ENCODE measurements at places on chromosomes 5 and 9.

DNA sequence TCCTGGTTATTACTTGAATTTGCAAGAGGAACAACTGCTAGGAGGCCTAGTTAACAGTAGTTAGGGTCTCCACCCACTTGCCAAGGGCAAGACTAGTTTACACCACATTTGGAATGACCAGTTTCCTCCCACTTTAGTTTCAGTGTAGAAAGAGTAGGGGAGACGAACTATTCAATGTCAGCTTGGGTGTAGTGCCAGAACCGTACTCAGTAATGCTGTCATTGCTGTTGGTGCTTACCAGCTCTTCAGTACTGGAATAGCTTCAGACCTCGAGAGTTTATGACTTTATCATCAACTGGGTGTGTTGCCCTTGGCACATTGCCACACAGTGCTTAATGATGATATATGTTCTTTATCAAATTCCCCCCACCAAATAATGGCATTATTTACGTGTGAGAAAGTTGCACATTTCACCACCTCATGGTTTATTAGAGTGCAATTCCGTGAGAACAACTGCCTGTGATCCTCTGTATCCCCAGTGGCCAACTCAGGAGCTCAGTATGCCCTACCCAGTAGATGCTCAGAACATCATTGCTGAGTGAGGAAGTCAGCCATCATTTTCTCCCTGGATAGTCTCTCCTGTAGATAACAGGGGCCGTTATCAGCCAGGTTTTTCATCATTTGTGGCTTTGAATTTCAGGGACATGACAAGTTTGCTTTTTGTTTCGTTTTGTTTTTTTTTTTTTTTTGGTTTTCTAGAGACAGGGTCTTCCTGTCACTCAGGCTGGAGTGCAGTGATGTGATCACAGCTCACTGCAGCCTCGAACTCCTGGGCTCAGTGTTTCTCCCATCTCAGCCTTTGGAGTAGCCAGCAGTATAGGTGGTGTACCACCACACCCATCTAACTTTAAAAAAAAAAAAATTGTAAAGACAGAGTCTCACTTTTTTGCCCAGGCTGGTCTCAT lies 67.3 kb downstream of the DOCK8 start:
- DNase-seq = no peak

- no peak for DNase-seq
Measured at GRCh38 chr5:172687940-172688339, 46.9 kb downstream of the NEURL1B start.

DNA sequence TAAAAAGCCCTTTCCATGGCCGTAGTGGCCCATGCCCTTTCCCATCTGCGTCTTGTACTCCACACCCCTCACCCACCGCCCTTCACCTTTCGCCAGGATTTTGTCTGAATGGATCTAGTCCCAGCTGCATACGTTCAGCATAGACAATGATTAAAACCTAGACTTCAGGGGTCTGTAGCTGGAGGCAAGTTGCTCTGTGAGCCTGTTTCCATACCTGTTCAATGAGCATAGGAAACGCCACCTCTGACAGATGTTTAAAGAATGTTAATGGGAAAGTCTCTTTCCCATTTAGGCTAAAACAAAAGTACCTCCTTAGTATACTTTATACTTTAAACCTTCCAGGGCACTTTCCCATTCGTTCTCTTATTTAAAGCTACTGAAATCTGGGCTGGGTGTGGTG lies 105.7 kb downstream of the SPRY4 start:
- DNase-seq = no peak

- DNase-seq = no peak
Measured at GRCh38 chr5:177312649-177313181, 1.0 kb upstream of the MXD3 start.

- no peak for DNase-seq
Measured at GRCh38 chr9:116998305-116998704, 311.2 kb downstream of the TRIM32 start.

DNA sequence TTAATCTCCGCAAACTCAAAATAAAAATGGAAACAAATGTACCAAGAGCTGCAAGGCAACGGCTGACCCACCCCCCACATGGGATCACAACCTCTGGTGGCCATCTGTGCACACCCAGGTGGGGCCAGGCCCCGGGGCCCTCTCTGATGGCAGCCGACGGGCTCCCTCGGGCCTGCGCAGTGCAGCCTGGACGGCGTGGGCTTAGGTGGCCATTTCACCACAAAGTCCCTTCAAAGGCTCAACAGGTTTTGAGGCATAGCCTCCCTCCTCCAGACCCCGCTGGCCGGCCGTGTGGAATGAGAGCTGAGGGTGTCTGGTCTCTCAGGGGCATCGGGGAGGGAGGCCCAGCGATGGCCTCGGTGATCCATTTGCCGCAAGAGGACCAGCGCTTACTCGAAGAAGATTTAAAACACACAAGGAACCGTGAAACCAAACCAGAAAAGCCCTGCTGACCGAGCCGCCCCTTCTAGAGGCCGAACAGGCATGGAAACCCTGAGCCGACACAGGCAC lies 42.7 kb upstream of the CEP72 start:
- no peak for DNase-seq

- no peak for DNase-seq
Measured at GRCh38 chr5:21680196-21680595, 1172.9 kb downstream of the CDH12 start.

DNA sequence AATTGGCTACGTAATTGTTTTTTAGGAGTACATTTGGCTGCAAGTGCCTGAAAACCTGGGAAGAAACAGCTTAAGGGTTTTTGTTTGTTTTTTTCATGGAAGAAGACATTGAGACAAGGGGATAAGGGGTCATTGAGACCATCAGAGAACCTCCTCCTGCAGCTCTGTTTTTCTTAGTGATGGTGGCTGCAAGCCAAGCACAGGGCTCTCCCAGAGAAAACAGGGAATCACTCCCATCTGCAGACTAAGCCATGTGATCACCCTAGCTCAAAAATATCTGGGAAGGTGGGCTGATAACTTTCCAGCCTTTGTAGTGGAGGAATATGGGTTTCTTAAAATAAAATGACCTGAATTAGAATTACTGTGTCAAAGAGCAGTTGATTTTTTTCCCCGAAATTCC lies 25.1 kb downstream of the PALM2AKAP2 start:
- DNase-seq = no peak

DNA sequence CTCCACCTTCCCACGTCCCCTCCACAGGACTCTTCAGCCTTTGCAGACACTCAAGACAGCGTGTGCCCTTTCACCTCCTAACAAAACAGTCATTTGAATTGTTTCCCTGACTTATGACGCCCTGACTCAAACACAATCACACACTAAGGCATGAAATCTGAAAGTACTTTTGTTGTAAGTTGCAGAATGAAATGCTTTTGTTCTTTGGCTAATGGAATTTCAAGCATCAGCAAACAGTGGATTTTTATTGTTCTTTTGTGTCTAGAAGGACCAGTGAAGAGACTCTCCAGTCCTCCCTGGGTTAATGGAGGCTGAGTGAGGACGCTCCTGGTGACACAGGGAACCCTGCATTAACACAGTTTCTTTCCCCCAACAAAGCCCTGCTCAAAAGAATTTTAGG lies 380.1 kb downstream of the CTNND2 start:
- no peak for DNase-seq

GRCh38 chr5:121430538-121430937 lies 421.1 kb upstream of the FTMT start:
- no peak for DNase-seq

- DNase-seq = no peak
Measured at GRCh38 chr5:55320571-55320970, 12.8 kb downstream of the MTREX start.

- DNase-seq = peak; percentile 22
Measured at GRCh38 chr9:19456996-19457692, 48.3 kb downstream of the ACER2 start.

DNA sequence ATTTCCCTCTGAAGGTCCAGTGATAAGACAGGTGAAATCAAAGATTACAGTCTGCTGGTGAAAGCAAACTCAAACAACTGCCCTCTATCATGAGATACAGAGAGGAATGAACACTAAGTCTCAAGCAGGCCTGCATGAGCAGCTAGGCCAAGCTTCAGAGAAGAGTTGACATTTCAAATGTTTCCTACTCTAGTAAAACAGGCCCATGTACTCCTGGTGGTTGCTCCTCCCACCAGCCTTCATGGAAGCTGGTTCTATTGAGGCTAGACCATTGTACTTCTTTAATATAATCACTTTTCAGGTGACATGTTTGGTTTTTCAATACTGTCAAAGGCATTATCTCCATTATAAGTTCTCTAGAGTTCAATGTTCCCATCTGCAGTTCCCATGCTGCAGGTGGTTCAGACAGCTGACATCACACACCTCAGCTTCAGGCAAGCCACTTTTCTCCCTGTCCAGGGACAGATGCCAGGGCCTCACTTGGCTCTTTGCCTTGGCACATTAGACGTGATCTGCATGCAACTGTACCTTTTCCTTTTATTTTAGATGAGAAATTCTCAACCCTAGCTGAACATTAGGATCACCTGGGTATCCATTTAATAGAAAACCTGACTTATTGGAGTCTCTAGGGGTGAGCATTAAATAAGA lies 89.8 kb downstream of the PIK3R1 start:
- no peak for DNase-seq

DNA sequence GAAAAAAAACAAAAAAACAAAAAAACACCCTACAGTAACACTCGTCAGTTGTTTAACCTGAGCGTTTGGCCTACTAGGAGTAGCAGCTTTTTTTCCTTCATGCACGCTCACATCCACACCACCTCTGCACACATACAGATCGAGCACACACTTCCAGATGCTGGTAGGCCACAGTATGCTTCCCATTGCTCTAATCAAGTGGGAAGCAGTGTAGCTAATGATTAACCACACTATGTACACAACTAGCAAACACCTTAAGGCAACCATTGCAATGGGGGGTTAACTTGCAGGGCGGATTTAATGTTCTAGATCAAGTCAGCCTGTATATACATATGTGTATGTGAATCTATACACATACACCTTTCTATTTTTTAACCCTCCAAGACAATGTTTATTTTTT lies 65.5 kb upstream of the GLRX start:
- DNase-seq = no peak

- no peak for DNase-seq
Measured at GRCh38 chr9:133524146-133524545, 613 bp downstream of the MYMK start.

DNA sequence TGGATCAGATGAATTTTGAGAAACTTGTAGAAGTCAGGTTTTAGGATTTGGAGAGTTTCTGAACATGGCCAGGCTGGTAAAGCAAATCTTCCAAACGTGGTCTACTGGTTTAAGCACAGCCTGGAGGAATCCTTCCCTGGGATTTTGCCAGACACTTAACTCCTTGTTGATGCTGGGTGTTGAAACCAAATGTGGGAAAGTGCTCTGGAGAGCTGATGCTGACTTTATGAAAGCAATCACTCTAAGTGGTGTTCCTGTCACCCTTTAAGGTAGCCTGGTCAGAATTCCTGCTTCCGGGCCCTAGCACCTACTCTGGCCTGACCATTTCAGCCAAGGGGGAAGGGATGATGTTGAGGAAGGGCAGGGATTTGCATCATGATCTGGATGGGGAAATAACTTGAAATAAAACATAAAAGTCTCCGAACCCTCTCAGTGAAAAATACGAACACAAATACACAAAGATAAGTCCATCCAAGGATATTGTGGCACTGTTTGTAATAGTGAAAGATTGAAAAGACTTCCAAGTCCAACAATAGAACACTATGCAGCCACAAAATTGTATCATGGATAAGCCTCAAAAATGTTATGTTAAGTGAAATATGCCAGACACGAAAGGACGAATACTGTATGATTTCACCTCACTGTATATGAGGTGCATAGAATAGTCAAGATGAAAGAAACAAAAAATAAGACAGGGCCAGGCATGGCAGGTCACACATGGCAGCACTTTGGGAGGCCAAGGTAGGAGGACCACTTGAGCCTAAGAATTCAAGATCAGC lies 57.7 kb downstream of the PDE6A start:
- DNase-seq = no peak

GRCh38 chr9:125946397-125946796 lies 199.2 kb downstream of the PBX3 start:
- DNase-seq = no peak

- peak; percentile 41 for DNase-seq
Measured at GRCh38 chr5:1386274-1386717, 41.4 kb upstream of the CLPTM1L start.

GRCh38 chr9:133149130-133150015 lies 14.3 kb downstream of the GBGT1 start:
- DNase-seq = peak; percentile 68

GRCh38 chr9:92488681-92489550 lies 6.6 kb upstream of the ASPN start:
- DNase-seq = no peak

- DNase-seq = no peak
Measured at GRCh38 chr5:170257370-170257769, 24.6 kb downstream of the C5orf58 start.

DNA sequence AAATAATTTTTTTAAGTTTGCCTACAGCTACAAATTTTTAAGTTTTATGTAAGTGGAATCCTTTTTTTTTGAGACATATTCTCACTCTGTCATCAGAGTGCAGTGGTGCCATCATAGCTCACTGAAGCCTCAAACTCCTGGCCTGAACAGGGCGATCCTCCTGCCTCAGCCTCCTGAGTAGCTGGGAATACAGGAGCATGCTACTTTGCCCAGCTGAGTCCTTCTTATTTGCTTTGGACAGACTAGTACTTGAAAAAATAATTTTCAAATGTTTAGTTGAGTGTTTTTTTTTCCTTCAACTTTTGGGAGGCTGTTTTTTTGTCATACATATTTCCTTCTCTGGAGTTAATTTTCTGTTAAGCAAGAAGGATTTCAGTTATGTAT lies 7.4 kb downstream of the GAPVD1 start:
- DNase-seq = no peak

- DNase-seq = no peak
Measured at GRCh38 chr5:15013654-15014463, 142.3 kb upstream of the ANKH start.

DNA sequence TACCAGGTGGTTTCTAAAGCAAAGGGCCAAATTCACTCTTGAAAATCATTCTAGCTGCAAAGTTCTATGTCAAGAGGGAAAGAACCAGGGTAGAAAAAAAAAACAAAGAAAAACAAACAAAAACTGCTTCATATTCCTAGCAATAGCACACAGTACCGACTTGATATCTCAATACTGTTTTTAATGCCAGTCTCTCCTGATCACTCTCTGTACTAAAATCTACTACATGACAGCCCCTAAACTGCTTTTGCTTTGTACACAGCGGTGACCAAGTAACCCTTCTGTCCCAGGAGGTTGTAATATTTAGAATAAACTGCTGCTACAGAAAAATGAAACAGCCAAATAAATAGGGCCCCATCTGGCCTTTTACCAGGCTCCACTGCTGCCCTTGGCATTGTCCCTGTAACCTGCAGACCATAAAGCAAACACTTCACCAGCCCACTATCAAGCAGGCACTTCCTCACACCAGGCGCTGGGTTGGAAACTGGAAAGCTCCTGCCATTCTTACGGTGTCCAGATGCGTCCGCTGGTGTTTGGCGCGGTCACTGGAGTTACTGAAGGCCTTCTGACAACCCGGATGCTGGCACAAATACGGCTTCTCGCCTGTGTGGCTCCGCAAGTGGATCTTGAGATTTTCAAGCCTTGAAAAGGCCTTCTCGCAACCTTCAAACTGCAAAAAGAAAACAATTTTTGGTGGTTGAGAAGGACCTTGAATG lies 363.2 kb downstream of the GLIS3 start:
- no peak for DNase-seq

- DNase-seq = no peak
Measured at GRCh38 chr5:25540628-25541027, 895.9 kb upstream of the CDH10 start.

Data from stimulated activated CD4-positive, alpha-beta T cell treated with anti-CD3 and anti-CD28 coated beads, TNF-alpha, amount 100 ng/mL, for 48 hours (primary cell).